ENCODE measurements at places on chromosomes 16 and 17.
A peak's percentile ranks its signal among the peaks of the same experiment; 100 is the strongest.

DNA sequence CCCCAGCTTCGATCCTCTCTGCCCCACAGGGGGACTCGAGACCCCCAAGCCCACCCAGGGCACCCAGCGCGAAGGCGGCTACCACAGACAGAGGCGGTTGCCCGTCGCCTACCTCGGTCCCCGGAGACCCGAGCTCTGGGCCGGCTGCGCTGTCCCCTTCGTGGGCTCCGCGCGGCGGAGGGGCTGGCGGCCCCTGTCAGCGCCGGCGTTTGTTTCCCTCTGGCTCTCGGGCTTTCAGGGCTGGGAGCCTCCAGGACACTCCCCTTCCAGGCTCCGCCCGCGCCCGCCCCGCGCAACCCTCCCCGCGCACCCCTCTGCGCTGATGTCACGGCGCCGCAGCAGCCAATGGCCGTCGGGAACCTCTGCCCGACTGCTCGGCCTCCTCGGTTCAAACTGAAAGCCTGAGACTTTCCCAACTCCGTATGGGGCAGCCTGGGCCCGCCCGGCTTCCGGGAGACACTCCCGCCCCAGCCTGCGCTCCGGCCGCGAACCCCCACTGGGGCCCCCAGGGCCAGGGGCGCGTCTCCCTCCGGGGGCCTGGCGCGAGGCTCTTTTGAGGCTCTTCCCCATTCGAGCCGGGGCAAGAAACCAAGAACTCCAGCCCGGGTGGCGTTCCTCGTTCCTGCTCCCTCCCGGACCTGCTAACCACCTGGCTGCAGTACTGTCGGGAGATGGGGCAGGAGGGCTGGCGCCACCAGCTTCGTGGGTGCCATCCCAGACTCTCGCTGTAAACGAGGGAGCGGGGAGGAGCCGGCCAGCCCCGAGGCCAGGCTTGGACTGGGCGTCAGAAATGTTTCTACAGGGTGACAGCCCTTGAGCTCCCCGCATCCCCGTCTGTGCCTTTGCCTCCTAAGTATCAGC is at the start of gene CDC42EP4:
Gene CDC42EP4, minus strand, starts transcription at position 221 of the 861 bp plus-strand sequence. CDS start 25,501 bp downstream, outside the sequence.
- peak; percentile 82 for DNase-seq

DNA sequence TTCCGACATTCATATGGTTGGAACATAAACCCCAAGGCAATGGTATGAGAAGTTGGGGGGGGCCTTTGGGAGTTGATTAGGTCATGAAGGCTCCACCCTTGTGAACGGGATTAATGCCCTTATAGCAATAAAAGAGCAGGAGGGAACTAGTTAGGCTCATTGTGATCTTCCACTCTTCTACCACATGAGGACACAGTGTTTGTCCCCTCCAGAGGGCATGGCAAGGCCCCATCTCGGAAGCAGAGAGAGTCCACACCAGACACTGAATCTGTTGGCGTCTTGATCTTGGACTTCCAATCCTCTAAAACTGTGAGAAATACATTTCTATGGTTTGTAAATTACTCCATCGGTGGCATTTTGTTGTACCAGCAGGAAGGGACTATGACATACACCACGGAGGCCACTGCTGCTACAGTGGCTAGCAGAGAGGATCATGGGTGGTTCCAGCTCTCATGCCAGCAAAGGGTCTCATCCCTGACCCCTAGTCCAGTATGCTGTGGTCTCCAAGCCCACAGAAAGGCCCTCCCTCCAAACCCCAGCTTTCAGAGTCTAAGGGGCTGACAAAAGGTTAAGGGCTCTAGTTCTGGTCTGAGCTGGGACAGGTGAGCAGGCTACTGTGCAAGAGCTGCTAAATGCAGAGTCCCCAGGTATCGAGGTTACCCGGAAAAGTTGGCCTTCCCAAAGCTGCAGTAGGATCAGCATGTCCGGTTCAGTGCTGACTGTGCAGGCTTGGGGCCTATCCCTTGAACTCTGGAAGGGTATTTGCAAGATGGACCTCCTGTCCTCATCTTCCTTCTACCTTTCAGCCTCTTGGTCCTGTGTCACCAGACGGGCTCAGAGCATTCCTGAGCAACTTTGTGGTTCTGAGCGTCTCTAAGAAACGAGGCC is 12.2 kb downstream of the CCR7 start:
- no peak for DNase-seq

GRCh38 chr16:8720080-8720966 is 45.9 kb downstream of the ABAT start:
- no peak for DNase-seq

GRCh38 chr17:2749784-2750181 is 331 bp upstream of the CCDC92B start:
- DNase-seq, result peak; percentile 59

DNA sequence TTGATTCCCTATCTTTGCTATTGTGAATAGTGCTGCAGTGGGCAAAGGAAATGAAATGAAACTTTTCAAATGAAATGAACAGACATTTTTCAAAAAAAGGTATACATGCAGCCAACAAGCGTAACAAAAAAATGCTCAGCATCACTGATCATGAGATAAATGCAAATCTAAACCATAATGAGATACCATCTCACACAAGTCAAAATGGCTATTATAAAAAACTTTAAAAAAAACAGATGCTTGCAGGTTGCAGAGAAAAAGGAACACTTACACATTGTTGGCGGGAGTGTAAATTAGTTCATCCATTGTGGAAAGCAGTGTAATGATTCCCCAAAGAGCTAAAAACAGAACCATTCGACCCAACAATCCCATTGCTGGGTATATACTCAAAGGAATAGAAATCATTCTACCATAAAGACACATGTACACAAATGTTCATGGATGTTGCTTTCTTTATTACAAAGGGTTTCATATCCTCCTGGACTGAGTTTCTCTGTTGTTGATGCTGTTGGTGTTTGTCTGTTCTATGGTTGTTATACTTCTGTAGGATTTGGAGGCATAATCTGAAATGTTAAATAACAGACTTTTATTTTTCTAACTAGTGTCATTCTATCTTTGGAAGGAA is 99.3 kb upstream of the SOX9 start:
- no peak for DNase-seq

GRCh38 chr16:79815049-79815448 is 214.5 kb upstream of the MAF start:
- no peak for DNase-seq

DNA sequence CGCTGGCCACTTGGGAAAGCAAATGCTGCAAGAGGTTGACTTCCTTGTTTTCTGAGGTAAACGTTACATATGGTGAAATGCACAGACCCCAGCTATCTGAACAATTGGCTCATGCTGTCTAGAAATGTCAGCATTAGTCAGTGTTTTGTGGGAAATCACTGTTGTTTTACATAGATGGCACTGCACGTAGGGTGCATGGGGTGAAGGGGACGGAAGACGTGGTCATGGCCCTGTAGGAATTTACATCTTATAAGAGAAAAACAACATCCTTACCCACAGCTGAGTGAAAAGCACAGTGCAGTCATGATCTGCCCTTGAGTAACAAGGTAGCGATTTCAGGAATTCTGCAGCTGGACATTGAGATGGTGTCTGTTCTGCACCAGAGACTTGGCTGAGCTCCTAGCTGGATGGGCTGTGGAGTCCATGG is 15.2 kb downstream of the RPTOR start:
- DNase-seq, result no peak

- no peak for DNase-seq
Observed at GRCh38 chr17:8939496-8940334, 25.8 kb downstream of the PIK3R5 start.

GRCh38 chr17:35765756-35766488 is 5.2 kb downstream of the C17orf50 start:
- no peak for DNase-seq

GRCh38 chr16:53686710-53687109 is 16.9 kb downstream of the RPGRIP1L start:
- no peak for DNase-seq

- DNase-seq, result no peak
Observed at GRCh38 chr16:68592466-68593337, 52.4 kb upstream of the CDH3 start.

- no peak for DNase-seq
Observed at GRCh38 chr16:87086575-87086974, 230.6 kb downstream of the C16orf95 start.

DNA sequence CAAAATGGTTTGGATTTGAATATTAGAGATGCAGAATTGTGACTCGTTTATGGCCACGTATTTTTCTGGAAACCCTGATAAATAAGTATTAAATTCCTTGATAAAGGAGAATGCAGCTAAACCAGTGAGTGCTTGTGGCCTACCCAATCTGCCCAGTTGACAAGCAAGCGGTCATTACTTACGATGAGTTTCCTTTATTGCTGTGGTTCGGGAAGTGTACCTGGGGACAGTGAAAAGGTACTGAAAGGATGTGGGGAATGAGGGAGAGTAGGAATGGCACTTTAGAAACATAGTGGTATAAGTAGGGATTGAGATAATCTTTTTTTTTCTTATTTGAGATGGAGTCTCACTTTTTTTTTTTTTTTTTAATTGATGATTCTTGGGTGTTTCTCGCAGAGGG is 33.8 kb downstream of the RBBP6 start:
- DNase-seq, result no peak

DNA sequence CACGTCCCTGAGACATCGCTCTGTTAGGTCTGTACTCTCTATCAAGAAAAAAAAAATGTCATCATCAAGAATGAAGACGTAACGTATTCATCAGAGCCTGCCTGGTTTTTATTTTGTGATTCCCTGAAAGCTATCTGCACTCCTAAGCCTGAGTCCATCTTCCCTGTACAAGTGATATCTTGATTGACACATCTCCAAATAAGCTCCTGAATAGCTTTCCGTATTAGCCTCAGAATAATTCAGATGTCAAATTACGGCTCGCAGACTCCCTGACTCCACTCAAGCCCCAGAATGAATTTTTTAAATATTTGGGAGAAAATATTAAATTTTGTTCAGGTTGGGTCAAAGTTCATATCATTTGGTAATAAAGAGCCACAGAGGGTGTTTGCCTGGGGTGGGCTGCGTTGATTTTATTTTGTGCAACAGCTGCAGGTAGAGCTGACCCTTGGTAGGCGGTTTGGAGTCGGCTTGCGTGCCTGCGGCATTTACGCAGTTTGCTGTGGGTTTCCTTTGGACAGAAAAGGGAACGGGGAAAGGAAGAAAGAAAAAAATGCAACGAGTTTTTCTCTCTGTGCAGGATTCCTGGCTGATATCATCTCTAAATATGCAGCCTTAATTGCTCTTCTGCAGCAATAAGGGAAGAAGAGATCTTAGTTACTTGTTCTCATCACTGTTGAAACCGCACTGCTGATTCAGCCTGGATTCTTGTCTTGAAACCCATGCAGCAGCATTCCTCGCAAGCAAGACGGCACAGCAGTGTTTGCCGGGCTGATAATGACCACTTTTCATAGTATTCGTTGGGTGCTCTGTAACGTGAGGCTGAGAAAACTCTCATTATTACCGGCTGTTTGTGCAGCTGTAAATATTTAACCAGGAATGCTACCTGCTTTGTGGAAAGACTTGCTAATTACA is 114.7 kb downstream of the IRX3 start:
- DNase-seq, result no peak

DNA sequence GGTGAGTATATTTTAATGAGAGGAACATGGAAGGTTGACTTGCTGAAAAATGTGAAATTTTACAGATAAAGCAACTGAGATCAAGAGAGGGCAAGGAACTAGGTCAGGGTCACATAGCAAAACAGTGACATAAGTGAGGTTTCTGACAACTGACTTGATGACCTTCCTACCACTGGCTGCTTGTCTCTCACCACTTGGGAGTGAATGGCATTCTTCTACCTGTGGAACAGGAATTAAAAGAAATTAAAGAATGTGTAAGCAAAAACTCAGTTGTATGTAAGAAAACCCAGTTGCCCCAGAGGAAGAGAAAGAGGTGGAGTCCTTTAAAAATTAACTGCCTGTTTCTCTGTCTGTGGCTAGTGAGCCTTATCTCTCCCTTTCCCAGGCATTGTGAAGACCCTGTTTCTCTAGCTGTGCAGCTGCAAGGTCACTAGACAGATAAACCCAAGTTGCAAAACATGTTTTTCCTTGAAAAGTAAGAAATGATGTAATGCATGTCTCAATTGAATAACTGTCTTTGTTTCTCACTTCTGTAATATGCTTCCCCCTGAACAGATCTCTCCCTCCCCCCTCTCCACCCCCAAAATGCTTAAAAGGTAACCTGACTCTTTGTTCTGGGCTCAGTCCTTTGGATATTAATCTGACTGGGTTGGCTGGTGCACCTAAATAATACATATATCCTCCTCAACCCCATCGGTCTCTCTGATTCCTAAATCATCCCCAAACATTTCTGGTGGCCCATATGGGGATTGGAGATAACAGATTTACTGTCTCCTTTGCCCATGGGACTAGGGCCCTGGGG is 23.4 kb downstream of the ACSM1 start:
- DNase-seq, result no peak

GRCh38 chr17:49549691-49550678 is 25.7 kb upstream of the NXPH3 start:
- DNase-seq, result no peak

DNA sequence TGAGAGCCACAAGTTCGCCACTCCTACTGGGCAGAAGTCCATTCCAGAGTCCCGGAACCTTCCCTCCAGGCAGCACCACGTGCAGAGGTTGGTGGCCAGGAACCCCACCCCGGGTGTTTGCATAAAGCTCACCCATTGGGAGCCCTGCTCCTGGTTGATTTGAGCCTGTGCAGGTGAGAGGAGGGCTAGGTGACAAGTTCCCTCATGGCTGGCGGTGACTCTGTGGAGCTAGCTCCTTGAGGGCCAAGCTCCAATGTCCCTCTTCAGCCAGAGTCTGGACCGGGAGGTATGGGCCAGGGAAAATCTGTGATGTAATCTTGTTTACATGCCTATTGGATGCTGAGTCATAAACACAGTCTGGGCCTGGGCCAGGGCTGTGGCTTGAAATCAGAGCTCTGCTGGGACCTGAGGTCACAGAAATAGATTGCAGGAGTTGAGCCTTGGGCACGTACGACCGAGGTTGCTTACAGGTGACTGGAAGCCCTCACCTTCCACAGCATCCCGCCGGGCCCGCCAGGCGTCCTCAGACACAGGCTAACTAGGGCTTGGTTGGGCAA is 118.9 kb downstream of the AATF start:
- DNase-seq, result no peak

- DNase-seq, result no peak
Observed at GRCh38 chr17:68763562-68763961, 162.4 kb upstream of the FAM20A start.

DNA sequence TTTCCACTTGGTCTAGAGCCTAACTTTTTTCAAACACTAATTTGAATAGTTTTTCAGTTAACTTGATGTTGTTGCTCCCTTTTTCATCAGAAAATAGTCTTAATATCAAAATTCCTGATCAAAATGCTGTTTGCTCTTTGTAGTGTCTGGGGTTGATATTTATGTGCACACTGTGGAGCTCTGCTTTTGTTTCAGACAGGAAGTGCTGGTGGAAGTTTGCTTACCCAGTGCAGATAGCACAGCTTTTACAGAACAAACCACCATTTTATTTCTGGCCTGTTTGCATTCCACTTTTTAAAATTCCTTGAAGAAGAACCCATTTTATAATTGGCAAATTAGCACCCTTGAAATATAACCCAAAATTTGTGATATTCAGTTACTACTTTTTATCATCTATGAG is 125.4 kb downstream of the MRTFB start:
- DNase-seq, result no peak
